Fibroblast of lung (primary cell): ENCODE measurements at places on chromosomes 12 and 14. TPM values are rescaled to one million over a fixed set of nuclear protein-coding genes. Genes with fewer than 3 reads are reported as not detected.

DNA sequence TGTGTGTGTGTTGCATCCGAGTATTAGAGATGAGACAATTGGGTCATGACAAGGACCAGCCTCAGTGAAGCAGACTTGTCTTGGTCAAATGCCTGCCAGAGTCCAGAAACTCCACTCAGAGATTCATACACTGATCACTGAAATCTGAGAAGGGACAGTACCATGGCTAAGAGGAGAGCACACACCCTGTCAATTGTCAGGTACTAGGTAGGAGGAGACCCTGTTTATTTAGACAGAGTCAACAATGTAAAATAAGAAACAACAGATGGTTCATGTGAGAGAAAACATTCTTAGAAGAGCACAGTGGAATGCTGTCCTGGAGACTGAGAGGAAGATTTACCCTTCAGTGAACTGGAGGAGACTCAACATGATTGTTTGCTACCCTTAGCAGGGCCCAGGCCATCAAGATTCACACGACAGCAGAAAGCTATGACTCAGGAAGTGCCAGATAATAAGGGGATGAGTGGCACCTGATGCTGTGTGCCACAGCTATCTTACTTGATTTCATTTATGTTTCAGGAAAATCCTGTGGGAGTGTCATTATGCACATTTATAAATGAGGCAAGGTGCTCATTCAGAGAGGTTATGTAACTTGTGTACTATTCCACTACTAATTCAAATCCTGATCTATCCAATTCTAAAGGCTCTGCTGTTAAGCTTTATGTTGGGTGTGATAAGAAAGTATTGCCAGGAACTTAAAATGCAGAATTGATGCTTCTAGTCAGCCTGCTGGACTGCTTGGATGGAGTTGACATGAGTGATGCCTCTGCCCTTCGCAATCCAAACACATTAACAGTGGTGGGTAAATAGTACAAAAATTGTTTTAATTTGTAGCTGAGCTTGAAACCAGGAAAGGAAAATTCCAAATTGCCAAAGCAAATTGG lies 136.6 kb upstream of the NEDD1 start:
- DNase-seq = no peak

GRCh38 chr14:100434911-100435438 lies 111.8 kb downstream of the SLC25A47 start:
- no peak for DNase-seq

- DNase-seq = no peak
Measured at GRCh38 chr14:72315714-72316113, 383.5 kb downstream of the RGS6 start.

DNA sequence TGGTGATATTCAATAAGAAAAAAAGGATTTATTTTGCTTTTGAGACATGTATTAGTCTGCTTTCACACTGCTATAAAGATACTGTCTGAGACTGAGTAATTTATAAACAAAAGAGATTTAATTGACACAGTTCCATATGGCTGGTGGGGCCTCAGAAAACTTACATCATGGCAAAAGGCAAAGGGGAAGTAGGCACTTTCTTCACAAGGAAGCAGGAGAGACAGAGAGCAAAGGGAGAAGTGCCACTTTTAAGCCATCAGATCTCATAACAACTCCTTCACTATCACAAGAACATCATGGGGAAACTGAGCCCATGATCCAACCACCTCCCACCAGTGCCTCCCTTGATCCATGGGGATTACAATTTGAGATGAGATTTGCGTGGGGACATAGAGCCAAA lies 43.9 kb downstream of the BHLHE41 start:
- no peak for DNase-seq

DNA sequence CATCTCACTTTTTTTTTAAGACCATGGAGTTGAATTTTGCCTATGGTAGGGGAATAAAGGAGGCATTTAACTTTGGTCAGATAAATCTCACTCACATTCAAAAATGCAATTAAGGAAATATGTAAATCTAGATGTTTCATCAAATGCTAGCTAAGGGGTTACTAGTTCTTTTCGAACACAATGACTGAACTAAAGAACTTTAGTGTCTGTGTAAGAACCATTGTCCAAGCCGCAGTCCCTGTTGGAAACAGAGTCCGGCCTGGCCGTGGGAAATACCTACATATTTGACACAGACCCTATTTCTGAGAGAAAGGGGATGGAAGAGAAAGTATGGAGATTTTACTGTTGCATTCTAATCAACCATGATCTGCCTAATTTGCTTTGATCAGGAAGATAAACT lies 17.4 kb downstream of the LGR5 start:
- no peak for DNase-seq

Gene BEST3
- polyA plus RNA-seq = 0.03 TPM in 1 of 2 replicates, not detected in the other

GRCh38 chr12:124397399-124397679 lies 102.4 kb downstream of the RFLNA start:
- no peak for DNase-seq

DNA sequence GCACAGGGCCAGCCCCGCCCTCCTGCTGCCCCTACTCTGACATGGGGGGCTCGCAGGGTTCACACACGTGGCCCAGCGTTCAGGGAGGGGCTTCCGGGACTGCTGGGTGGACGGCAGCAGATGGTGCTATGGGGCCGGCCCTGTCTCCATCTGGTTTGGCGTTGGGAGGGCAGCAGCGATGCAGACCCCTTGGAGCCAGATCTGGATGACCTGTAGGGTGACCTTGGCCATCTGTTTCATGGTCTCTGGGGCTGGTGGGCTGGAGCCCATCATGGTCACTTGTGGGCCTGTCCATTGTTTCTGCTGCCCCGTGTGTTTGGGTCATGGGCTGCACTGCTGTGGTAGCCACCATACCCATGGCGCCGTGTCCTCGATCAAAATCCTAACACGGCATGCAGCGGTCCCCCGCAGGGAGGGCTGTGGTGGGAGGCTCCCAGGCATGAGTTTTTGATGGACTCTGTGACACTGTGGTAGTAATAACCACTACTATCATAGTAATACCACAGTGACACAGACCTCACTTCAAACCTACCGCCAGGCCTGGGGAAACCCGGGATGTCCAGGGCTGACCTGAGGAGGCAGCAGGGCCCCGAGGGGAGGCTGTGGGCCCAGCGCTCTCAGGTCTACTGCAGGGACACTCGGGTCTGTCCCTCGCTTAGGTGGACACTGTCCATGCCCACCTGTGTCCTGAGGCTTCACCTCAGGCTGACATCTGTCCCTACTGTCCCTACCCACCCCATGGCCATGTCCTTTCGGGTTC lies 359.4 kb downstream of the TMEM121 start:
- no peak for DNase-seq

- DNase-seq = peak; percentile 64
Measured at GRCh38 chr14:90495357-90496276, 98.8 kb downstream of the CALM1 start.

- DNase-seq = no peak
Measured at GRCh38 chr14:106207316-106207715, 680.9 kb downstream of the TMEM121 start.

GRCh38 chr14:62663456-62663821 lies 381.8 kb downstream of the KCNH5 start:
- no peak for DNase-seq

Gene LTBR
- 45.8 and 55.7 TPM in 2 replicates for polyA plus RNA-seq

Gene APOLD1
- 2.7 and 3.2 TPM in 2 replicates for polyA plus RNA-seq

Gene CPNE6
- polyA plus RNA-seq = not detected in 2 replicates

GRCh38 chr14:68230950-68231717 lies 411.6 kb downstream of the RAD51B start:
- peak; percentile 77 for DNase-seq

- no peak for DNase-seq
Measured at GRCh38 chr14:36771028-36771640, 109.5 kb downstream of the PAX9 start.

Gene KCNK13
- not detected in 2 replicates for polyA plus RNA-seq

Gene TSPAN11
- polyA plus RNA-seq = 0.02 and 0.05 TPM in 2 replicates

GRCh38 chr14:90846511-90846910 lies 30.3 kb upstream of the TTC7B start:
- no peak for DNase-seq

Gene CISTR
- polyA plus RNA-seq = not detected in 2 replicates

DNA sequence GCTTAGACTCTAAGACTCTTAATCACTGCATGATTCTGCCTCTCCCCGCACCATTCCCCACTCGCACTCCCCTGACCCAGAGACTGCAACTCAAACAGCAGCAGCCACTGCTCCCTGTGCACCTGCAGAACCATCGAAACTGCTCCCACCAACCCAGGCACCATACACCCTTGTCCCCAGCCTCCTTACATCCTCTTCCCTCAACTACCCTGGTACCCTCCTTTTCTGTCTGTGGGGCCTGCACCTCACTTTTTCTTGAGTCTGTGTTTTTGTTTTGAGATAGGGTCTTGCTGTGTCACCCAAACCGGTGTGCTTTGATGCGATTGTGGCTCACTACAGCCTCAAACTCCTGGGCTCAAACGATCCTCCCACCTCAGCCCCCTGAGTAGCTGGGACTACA lies 69.4 kb downstream of the RNFT2 start:
- DNase-seq = no peak

GRCh38 chr12:8596561-8596960 lies 16.1 kb downstream of the AICDA start:
- no peak for DNase-seq

GRCh38 chr14:101126731-101127130 lies 223.2 kb upstream of the RTL1 start:
- no peak for DNase-seq

DNA sequence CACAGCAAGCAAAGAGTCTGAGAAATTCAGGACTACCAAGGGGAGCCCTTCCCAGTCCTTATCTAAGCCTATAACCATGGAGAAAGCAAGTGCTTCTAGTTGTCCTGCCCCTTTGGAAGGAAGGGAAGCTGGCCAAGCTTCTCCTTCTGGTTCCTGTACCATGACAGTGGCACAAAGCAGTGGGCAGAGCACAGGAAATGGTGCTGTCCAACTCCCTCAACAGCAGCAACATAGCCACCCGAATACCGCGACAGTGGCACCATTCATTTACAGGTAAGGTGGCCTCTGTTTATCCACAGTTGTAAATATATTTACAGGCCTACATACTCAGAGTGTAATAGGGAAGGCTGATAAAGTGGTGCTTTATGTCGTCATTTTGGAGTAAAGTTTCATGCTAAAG lies 176.5 kb downstream of the NAV3 start:
- no peak for DNase-seq

DNA sequence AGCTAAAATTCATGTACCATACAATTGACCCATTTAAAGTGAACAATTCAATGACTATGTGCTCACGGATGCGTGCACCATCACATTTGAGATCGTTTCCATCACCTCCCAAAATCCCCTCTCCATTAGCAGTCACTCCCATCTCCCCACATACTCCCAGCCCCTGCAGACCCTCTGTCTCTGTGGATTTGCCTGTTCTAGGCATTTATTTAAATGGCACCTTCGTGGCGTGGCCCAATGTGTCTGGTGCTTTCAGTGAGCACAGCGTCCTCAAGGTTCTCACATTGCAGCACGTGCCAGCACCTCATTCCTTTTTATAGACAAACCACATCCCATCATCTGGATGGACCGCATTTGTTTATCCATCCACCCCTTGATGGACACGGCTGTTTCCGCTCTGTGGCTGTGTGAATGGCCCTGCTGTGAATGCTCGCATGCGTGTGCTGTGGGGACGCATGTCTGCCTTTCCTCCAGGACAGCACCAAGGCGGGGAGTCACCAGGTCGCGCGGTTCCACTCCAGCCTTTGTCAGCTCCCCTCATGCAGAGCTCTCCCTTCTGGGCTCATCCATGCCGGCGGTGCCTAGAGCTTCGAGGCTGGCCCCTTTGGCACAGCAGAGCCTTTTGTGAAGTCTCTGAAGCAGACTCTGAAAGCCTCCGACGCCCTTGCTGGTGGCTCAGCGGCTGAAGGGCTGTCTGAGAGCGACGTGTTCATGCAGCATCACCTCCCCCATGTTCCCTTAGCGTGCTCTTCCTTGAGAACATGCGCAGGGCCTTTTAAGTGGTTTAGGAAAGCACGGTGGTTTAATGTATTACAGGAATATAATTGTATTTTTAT lies 184.4 kb downstream of the KIF26A start:
- DNase-seq = no peak

Gene CCDC175
- not detected in 2 replicates for polyA plus RNA-seq

GRCh38 chr12:50985322-50985721 lies 33.0 kb downstream of the HIGD1C start:
- peak; percentile 76 for DNase-seq

Gene RIMBP2
- polyA plus RNA-seq = not detected in 2 replicates

DNA sequence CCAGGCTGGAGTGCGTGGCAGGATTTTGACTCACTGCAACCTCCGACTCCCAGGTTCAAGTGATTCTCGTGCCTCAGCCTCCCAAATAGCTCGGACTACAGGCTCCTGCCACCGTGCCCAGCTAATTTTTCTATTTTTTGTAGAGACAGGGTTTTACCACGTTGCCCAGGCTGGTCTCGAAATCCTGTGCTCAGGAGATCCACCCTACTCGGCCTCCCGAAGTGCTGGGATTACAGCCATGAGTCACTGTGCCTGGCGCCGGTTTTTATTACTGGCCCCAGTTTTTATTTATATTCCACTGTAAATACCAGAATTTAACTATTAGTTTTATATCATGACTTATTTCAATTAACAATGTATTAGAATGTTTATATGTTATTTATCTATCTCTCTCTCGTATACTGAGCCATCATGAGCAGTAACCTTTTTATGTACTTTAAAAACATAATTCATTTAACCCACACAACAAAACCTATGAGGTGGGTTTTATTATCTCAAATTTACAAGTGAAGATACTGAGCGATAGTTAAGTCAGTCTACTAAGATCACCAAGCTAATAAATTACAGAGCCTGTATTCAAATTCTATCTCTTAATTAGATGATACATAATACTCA lies 47.8 kb downstream of the HECTD1 start:
- DNase-seq = no peak

Gene RNASE2
- not detected in 2 replicates for polyA plus RNA-seq

Gene GPR68
- polyA plus RNA-seq = 0.37 and 1.3 TPM in 2 replicates

DNA sequence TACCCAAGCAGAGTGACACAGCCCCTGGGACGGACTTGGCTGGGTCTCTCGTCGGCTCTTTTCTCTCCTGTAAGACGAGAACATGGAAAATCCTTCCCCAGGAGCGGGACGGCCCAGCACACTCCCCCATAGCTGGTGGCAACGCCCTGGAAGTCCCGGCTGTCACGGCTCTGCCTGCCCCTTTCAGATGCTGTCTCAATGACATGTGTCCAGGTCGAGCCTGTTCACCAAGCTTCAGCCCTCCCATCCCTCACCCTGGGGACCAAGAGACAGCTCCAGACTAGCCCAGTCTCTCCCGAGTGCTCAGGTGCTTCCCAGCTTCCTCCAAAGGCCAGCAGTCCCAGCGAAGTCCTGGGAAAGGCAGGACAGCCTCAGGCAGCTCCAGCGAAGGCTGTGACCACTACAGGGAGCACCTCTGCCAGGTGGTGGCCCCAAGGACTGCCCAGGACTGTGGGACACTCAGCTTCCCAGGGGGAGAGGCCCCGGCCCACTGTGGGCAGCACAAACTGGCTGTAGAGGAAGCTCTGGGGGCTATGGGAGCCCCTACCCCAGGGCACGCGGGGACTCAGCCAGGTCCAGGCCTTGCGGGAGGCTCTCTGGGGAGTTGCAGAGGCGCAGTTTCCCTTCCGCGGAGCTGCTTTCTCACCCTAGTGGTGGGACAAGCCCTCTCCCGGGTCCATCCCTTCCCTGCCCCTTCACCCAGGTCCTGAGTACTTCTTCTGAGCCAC lies 33.6 kb downstream of the TNFAIP2 start:
- no peak for DNase-seq

Gene HOXC9
- polyA plus RNA-seq = 0.21 and 0.24 TPM in 2 replicates

GRCh38 chr14:95432144-95433093 lies 84.0 kb downstream of the SYNE3 start:
- DNase-seq = peak; percentile 23

Gene RTL1
- not detected in 2 replicates for polyA plus RNA-seq
